Hematopoietic multipotent progenitor cell treated with erythropoietin and hydrocortisone succinate and interleukin-3 and kit ligand, for 15 days (in vitro differentiated cells): ENCODE measurements at places on chromosomes 4 and X.

DNA sequence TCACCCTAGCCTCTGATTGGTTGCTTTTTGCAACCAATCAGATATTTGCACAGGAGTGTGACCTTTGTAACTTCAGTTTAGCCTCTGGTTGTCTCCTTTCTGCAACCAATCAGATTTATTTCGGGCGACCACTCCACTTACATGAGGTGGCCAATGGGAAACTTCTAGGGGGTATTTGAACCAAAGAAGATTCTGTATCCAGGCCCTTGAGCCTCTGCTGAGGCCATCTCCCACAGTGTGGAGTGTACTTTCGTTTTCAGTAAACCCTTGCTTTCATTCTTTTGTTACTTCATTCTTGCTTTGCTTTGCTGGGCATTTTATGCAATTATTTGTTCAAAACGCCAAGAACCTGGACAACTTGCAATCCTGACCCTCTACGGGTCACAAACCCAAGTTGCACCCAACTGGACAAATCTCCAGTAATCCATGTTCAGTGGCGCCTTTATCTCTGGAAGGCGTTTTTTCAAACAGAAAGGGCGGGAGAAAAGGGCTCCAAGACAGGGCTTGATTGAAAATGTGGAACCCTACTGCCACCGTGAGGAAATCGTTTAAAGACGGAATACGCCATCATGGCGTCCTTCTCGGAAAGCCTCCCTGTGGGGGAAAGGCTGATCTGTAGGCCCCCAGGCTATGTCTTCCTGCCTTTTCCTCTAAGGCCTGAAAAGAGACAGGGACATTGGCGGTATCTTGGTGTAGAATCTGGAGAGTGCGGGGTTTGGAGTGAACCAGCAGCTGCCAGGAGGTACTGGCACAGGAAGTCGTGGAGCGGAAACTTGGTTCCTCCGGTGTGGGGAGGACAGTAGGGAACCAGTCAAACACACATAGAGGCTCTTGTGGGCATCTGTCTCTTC lies 184.6 kb downstream of the OR13H1 start:
- no peak for DNase-seq

DNA sequence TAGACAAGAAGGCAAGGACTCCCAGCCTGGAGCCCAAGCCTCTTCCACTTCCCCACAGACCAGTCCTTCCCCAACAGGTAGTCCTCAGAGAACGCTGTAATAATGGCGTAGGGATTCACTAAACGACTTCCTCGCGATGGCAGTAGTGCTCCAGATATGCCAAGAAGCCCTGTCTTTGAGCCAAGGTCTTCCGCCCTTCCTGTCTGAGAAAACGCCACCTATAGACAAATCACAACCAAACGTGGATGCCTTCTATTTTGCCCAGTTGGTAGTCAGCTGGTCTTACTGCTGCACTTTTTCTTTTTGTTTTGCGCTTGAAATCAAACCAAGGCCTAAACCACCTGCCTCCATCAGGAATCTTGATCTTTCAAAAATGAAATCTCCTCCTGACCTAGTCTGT lies 203.3 kb downstream of the OR13H1 start:
- DNase-seq = no peak

- no peak for DNase-seq
These were observed 58.2 kb upstream of the NPNT start for GRCh38 chr4:105837037-105837436.

DNA sequence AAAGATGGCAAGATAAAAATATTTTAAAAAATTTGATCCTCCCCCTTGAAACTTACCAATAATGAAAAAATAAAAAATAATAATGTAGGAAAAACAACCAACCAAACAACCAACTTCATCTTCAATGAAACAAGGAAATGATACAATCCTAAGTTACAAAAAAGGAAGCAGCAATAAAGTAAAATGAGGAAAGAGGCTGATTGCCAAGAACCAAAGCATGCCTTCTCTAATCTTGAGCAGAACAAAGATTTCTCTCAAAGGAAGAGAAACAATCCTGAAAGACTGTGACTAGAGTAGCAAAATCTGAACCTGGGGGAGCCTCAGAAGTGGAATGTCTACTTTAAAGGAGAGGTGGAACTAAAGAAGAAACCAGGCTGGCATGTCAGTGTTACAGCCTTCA lies 10.9 kb upstream of the WDFY3 start:
- no peak for DNase-seq

DNA sequence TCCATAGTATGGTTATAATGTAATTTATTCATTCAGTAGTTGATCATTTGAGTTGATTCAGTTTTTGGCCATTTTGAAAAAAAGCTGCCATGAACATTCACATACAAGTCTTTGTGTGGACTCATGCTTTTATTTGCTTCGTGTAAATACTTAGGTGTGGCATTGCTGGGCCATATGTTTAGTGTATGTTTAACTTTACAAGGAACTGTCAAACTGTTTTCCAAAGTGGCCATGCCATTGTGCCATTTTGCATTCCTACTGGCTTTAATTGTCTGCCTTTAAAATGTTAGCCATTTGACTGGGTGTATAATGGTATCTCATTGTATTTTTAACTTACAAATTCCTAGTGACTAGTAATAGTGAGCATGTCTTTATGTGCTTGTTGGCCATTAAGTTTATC lies 8.8 kb downstream of the MTM1 start:
- DNase-seq = no peak

DNA sequence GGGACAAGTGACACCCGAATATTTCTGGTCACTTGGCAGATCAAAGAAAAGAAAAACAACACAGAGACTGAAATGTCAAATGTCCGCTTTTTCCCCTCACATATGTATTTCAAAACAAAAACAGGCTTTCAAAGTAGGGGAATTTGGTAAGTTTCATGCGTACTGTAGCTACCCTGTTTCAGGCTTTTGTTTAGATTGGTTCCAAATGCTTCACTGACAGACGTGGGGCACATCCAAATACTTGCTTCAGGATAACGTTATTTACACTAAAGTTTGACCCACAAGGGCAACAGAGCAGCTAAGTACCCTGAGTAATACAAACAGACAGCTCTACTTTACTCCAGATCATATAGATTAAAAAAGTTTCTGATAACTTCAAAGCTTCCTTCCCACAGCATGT lies 804.5 kb upstream of the POU3F4 start:
- no peak for DNase-seq

GRCh38 chrX:38750551-38750950 lies 50.7 kb upstream of the MID1IP1 start:
- DNase-seq = no peak

GRCh38 chr4:42710761-42711160 lies 53.9 kb upstream of the ATP8A1 start:
- DNase-seq = no peak

DNA sequence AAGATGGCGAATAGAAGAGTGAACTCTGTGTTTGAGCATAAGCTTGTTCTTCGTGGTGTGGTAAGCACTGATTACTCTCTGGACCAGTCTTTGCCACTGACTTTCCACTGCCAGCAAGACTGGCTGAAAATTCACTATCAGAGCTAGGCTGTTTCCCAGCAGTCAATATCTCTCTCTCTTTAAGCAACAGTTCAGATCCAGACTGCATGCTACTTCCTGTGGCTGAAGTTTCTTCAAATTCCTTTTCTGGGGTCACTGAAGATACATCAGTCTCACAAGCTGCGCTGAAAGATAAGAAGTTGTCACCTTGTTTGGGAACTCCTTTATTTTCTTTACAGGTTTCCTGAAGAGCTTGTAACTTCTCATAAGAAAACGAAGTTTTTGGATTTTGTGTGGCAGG lies 54.0 kb upstream of the FAM120C start:
- DNase-seq = no peak

GRCh38 chr4:1238676-1239000 lies 10.3 kb downstream of the CTBP1 start:
- DNase-seq = no peak

- DNase-seq = peak; percentile 10
These were observed 26.1 kb downstream of the RBM46 start for GRCh38 chr4:154807042-154807630.

GRCh38 chrX:7244405-7244804 lies 96.5 kb upstream of the PUDP start:
- no peak for DNase-seq

DNA sequence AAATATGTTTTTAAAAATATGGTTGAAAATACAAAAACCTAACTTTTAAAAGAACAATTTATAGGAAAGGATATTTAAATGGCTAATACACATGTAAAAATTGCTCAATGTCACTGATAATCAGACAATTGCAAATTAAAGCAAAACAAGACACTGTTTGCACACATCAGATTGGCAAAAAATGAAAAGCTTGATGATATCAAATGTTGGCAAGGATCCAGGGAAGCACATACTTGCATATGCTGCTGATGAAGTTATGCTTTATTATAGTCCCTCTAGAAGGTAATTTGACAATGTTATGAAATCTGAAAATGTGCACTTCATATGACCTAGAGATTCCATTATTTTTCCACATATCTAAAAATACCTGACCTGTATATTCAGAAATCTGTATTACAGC lies 45.7 kb upstream of the EPGN start:
- DNase-seq = no peak

GRCh38 chrX:10633722-10634121 lies 13.3 kb upstream of the MID1 start:
- DNase-seq = no peak

DNA sequence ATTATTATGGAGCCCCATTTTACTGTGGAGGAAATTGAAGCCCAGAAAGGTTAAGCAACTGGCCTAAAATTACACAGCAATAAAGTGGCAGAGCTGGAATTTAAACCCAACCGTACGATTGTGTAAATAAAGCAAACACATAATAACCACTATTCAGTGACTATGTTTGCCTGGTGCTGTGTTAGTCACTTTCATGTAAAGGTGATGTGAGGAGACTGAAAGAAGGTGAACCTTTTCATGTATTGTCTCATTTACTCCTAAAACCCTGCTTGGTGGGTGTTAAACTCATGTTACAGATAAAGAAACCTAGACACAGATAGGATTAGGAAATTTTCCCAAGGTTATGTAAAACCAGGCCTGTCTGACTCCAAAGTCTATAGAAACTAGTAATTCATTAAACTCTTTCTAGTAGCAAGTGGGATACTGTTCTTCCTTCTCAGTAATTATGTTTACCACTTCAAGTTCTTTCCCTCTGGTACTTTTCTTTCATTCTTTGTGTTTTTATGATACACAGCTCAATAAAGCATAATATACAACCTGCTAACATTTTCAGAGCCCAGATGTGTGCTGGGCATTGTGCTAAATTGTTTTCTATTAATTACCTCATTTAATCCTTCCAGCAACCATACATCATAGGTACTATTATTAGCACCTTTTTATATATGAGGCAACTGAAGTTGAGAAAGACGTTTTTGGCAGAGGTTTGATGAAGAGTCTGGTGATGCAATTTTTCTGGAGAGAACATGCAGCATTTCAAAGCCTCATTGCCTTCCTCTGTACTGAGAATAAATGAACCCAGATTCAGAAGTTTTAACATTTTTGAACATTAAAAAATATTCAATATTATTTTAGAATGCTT lies 202.7 kb downstream of the SPRY1 start:
- DNase-seq = no peak

GRCh38 chr4:80094191-80094590 lies 21.2 kb upstream of the ANTXR2 start:
- no peak for DNase-seq

GRCh38 chr4:100690812-100691211 lies 173.0 kb upstream of the EMCN start:
- no peak for DNase-seq

- no peak for DNase-seq
These were observed 58.2 kb downstream of the UBE2K start for GRCh38 chr4:39756159-39756558.
